ENCODE measurements at places on chromosomes 5 and 9.

- no peak for DNase-seq
Measured at GRCh38 chr5:142754031-142754430, 16.1 kb upstream of the ARHGAP26 start.

DNA sequence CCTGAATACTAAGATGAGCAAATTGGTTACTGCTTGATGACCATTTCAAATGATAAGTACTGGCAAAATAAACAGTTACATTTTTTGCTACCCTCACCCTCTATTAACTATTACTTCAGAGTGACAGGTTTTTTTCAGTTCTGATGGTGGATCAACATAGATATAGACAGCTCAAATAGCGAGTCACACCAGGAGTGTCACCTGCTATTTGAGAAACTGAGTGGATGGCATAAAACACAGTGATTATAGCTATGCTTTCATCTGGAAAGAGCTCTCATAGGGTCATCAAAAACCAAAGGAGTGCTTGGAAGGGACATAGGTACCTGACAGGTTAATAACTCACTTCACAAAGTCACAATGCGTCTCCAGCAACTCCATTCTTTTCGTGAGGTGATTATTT lies 244.5 kb upstream of the C9orf72 start:
- DNase-seq: no peak

- no peak for DNase-seq
Measured at GRCh38 chr5:366541-367357, 45.2 kb downstream of the AHRR start.

DNA sequence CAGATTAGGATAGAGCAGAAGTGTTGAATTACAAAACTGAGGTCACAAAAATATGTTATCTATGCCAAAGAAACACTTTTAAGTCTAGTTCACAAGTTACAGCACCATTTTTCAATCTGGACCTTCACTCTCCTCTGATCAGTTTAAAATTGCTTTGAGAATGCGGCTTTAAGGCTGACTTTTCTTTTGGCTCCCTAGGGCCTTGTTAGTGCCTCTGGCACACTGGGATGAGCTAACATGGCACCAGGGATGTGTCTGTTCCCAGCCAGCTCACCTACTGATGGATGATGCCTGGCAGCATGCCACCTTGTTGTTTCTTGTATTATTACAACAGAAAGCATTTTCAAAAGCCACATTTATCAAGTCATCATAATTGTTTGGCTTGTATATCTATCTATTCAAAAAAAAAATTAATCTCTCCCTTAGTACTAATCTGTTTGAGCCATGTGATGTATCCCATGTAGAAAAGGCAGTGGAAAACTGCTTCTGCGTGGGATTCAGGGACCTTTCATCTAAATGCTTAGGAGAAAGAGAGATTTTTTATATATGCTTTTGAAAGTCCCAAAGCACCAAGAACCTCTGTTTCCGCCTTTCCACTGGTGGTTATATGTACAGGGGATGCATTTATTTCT lies 46.6 kb downstream of the ADAMTSL1 start:
- DNase-seq: no peak

DNA sequence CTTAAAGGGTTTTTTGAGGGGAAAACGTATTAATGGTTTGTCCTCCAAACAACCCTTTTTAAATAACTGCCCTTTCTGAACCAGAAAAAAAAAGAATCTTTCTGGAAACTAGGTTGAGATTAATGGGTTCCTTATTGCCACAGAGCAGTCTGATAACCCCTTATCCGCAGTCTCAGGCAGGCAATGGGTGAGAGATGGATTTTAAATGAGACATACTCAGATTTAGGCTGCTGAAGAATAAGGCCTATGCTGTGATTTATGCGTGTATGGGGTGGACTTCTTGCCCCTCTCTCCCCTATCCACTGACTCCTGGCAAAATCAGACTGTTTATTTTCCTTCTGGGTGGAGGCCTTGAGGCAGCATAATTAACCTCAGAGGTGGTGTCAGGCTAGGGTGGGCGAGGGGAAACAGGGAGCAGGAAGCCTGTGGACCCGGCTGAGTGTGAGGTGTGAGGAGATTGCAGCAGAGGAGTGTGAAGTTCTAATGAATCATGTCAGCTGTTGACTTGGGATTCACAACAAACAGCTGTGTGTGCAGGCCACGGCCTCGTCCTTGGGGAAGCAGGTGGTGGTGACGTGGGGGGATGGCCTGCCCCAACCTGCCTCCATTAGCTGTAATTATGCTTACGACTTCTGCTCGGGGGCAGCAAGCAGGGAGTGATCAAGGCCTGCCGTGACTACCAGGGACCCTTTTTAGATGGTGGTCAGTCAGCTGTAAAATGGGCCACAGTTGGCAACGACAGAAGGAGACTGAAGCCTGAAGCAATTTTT lies 196.4 kb downstream of the SEMA6A start:
- no peak for DNase-seq

- no peak for DNase-seq
Measured at GRCh38 chr9:112048924-112049691, 126.0 kb downstream of the SUSD1 start.

GRCh38 chr9:130227833-130228232 lies 37.7 kb upstream of the HMCN2 start:
- no peak for DNase-seq

GRCh38 chr5:172689218-172689572 lies 48.1 kb downstream of the NEURL1B start:
- DNase-seq: no peak

- no peak for DNase-seq
Measured at GRCh38 chr5:67002832-67003684, 193.5 kb downstream of the CD180 start.

DNA sequence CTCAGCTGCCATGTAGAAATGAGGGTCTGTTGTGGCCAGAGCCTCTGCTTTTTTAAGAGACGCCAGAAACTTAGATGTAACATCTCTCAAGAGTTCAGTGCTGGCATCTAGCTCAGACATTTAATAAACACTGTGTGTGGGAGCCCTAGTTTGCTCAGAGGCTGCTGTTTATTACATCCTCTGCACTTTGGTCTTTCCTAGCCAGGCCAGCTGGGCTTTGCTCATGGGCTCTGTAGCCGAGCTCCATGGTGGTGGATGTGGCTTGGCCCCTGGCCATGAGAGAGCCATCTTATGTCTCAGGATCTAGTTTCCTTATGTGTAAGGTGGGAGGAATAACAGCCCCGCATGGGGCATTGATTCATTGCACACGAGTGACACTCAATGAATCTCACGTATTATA lies 30.0 kb downstream of the ARHGEF37 start:
- DNase-seq: peak; percentile 84

- DNase-seq: no peak
Measured at GRCh38 chr9:95696701-95697100, 178.8 kb upstream of the ERCC6L2 start.

GRCh38 chr5:155081618-155082017 lies 68.1 kb downstream of the KIF4B start:
- no peak for DNase-seq

DNA sequence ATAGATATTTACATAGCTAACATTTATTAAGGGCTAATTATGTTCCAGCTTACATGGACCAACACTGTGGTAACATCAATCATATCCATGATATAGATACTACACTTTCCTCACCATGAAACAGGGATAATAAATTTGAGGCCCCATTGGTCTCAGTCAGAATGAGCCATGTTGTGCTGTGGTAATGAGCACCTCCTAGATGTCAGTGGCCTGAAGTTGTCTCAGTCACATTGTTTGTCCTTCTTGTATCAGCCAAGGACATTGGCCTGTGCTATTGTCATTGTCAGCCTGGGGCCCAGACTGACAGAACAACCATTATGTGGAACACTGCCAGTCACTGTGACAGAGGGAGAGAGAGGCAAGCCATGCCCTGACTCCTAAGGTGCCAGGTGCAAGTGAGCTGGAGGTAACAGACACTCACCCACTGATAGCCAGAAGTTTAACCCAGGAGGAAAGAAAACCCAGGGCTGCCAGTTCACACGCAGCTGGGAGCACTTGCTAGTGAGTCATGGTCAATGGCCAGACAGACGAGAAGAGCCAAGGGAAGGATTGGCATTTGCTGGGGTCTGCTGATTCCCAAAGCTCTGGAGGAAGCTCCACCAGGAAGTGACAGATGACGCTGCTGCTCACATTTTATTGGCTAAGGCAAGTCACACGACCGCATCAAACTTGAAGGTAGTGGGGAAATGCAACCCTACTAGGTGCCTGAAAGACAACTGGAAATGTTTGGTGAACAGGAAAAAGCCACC lies 224.2 kb downstream of the MELK start:
- no peak for DNase-seq

- no peak for DNase-seq
Measured at GRCh38 chr5:178533136-178533535, 57.1 kb downstream of the COL23A1 start.

- no peak for DNase-seq
Measured at GRCh38 chr9:4366591-4367330, 66.9 kb upstream of the GLIS3 start.

GRCh38 chr9:122339579-122339978 lies 31.2 kb upstream of the PTGS1 start:
- DNase-seq: no peak

DNA sequence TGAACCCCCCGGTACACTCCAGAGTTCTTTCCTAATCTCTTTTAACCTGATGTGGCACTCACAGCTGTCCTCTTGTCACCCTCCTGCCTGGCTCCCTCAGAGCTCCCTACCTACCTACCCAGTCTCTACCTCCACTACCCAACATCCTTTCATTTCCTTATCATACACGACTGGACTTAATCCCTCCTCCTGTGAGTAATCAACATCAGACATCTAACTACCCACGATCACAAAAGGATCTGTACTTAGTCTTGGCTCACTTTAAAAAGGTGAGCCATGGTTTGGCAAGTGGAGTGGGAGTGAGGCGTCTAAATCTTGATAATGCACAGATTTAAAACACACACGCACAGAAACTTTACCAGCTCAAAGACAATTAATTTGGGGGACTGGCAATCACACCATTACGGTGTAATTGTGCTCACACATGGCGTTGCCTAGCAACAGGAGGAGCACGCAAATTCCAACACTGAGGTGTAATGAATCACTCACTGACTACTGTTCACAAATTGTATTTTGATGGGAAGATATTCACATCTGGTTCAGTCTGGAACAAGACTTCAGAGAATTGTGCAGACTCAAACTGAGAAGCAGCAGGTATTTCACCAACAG lies 235.9 kb downstream of the EPB41L4A start:
- DNase-seq: no peak

DNA sequence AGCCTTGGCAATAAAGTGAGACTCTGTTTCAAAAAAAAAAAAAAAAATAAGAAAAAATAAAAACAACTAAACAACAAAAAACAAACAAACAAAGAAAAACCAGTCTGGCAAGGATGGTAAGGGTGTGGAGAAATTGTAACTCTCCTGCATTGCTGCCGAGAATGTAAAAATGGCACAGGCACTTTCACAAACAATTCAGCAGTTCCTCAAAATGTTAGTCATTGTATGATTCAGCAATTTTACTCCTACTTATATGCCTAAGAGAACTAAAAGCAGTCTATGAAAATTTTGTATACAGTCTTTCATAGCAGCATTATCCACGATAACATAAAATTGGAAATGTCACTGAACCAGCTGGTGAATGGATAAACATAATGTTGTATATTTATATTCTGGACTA lies 280.4 kb downstream of the CDH9 start:
- DNase-seq: no peak

DNA sequence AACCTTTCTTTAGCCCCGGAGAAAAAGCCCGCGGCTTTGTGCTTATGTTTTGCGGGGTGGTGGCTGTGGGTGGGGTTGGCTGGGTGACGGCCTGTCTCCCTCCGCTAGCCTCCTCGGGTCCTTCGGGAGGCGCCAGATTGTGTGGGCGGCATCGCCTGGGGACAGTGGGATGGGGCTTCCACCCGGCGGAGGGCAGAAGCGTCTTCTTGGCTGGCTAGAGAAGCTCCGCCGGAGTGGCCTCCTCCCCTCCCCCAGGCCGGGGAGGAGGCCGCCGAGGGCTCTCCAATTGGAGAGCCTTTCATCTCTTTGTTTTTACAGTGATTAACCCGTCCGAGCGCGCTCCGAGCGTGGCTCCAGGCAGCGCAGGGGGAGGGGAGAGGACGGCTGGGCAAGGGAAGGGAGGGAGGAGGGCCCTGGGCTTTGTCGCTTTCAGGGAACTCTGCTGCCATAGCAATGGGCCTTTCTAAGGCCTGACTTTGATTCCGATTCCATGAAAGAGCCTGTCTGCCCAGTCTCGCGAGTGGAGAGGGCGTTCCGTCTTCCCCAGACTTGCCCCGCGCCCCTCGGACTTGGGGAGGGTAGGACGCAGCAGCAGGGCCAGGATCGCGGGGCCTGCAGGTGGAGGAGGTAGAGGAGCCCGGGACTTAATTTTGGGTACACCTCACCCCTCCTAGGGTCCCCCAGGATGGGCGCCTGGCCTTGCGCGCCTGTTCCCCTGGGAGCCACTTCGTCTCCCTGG lies 36.7 kb upstream of the TIFAB start:
- DNase-seq: peak; percentile 17

DNA sequence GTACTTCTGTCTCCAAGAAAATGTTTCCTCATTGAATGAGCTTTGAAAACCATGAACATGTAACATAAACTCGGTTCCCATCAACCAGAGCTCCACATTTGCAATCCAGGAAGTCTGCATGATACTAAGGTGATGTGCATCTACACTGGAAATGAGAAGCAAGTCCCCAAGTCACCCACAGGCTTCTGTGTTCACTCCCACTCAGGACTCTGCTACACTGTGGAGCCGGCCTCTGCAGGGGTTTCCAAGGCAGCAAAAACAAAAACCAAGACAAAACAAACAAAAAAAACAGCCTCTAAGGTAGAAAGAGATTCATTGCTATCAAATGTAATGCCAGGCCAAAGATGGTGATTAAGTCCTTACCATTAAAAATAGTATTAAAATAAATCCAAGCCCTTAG lies 593.7 kb downstream of the IRX1 start:
- no peak for DNase-seq

DNA sequence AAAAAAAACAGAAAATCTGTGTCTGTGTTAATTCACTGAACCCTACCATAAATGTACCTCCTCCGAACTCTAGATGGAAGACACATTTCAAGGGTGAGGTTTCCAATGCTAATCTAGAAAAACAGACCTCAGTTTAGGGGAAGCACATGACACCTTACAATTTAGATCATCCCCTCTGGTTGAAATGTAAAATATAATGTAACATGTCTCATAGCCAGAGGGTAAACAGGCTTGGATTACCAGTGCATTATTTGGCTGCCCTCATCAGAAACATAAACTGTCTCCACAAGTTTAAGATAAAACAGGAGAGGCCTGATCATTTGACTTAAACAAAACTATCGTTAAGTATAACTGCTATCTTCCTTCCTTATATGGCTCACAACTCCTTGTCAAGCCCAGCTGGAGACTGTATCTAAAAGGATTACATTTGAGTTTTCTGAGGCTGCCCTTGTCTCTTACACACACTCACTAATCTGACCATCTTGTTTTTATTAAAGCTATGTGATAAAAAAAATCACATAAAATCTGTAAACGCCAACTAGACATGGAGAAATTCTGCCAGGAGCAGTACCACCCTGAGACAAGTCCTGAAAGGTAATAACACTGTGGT lies 105.7 kb downstream of the LURAP1L start:
- DNase-seq: no peak

- DNase-seq: no peak
Measured at GRCh38 chr9:133742849-133743444, 4.8 kb upstream of the SARDH start.

GRCh38 chr9:125908136-125908535 lies 161.0 kb downstream of the PBX3 start:
- no peak for DNase-seq

All from smooth muscle cell of the brain vasculature (primary cell).